ENCODE measurements at places on chromosomes 12 and 14.

GRCh38 chr14:101963656-101964296, 597 bp upstream of the DYNC1H1 start:
- no peak for DNase-seq

GRCh38 chr12:89752341-89752740, 43.7 kb upstream of the ATP2B1 start:
- DNase-seq = no peak

- DNase-seq = no peak
Observed at GRCh38 chr12:53476769-53477209, 22.5 kb downstream of the MAP3K12 start.

DNA sequence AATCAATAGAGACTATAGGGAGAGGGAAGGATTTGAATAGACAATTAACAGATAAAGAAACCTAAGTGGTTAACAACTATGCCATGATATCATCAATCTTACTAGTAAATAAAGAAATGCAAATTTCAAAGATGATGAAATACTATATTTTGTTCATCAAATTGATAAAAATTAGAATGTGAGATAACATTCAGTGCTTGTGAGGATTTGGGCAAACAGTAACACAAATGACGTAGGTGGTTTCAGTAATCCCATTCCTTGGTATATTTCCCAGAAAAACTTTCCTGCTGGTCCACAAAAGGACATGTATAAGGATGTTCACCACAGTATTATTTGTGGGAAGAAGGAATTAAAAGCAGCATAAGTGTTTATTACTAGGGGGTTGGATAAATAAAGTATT, 136.0 kb downstream of the ERC1 start:
- no peak for DNase-seq

DNA sequence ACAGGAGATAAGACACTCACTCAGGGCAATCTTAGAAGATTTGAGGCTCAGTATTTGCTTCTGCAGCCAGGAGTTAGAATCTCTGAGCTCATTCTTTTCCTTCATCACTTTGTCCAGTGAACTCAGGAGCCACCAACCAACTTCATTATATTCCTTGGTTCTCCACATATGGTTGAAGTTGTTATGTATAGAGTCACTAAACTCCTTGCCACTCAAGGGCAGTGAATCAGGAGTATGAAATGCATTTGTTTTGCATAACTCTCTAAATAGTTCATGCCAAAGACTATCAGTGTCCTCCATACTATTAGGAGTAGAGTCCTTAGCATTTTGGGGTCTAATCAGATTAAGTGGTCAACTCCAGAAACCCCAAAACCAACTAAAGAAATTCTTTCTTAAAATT, 150.6 kb downstream of the CCDC59 start:
- no peak for DNase-seq

- no peak for DNase-seq
Observed at GRCh38 chr14:46058964-46059563, 592.5 kb downstream of the RPL10L start.

DNA sequence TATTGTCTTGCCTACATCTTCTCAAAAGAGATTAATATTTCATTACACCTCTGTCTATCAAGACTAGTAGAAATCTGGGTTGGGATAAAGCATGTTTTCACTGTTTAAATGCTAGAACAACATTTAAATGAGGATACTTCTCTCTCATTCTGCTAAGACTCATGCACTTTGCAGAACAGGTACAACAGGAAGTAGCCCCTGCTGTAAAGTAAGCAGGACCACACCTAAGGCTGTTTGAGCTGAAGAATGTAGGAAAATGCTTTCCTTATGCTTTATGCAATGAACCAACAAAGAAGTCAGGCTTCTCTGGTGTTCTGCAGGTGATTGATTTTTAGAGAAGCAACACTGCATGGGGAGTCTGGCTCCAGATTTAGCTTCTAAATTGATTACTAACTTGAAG, 89.4 kb downstream of the PAX9 start:
- DNase-seq = no peak

DNA sequence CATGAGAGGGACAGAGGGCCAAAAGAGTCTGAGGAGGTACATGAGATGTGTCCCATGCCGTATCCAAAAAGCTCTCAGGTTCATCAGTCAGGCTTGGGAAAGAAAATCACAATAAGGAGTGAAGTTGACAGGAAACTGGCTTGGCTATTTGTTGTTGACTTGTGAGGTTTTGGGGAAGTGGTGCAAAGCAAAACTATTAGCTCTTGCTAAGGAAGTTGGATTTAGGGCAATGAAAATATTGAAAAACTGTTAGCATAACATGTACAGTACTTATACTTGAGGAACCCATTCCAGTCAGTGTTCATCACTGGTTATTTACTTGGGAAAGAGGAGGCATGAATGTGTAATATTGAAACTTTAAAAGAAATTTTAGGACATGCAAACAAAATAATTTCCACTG, 145.9 kb downstream of the DUSP6 start:
- DNase-seq = no peak

DNA sequence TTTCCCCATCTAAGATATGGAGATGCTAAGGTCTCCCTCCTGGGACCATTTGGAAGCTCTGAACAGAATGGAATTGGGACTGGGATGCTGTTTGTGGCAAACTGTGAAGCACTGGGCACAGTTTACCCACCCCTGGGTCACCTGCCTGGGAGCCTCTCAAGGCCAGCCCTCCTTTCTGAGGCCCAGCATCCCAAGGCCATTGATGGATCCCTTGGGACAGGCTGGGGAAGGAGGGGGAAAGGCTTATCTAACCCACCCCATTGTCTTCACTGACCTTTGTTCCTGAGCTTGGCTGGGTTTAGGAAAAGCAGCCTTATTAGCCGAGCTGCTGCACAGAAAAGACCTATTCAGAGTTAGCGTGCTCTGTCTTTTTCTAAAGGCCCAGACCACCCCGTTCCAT, 5.2 kb downstream of the CCDC85C start:
- no peak for DNase-seq

DNA sequence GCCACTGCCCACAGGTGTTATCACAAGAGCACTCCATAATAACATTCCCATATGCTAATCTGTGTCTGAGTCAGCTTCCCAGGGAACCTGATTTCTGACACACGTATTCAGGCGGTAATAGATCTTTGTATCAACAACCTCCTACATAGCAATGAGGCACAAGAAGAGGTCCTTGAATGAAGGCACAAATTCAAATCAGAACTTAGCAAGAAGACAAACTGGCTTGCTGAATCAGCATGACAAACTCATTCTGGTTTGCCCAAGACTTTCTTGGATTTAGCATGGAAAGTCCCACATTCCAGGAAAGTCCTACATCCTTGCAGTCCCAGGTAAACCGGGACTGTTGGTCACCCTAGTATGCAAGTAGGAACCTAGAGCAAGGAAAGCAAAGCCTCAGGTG, 33.9 kb upstream of the RNU6-7 start:
- DNase-seq = no peak

- DNase-seq = no peak
Observed at GRCh38 chr14:103398427-103399195, 13.4 kb downstream of the MARK3 start.

- no peak for DNase-seq
Observed at GRCh38 chr12:114414031-114414865, 8.3 kb upstream of the TBX5 start.

GRCh38 chr12:114945351-114945750, 261.4 kb upstream of the TBX3 start:
- no peak for DNase-seq

DNA sequence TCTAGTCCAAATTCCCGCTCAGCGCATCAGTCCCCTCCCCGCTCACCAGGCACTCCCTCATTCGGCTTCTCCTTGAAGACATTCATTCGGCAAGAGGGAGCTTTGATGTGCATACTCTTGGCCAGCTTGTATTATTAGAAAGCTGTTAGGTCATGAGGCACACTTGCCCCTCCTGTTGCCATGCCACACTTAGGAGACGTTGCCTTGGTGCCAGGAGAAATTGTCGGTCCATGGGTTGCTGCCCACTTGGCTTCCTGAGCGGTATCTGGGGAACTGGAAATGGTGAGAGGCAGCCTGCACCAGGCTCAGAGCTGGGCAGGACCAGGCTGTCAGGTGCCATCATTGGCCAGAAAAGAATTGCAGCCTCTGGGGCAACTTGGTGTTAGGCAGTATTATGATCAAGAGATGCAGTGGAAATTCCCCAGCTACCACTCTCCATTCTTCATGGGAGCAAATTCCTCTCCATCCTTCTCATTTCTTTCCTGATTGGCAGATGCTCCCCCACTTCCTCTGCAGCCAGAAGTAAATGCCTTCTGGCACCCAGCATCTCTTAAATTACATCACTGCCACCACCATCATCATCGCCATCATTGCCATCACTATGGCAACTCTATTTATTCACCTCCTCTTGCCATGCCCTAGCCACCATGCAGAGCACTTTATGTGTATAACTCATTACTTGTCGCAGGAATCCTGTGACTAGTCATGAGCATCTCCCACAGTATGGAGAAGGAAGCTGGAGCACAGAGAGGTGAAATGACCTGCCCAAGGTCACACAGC, 12.4 kb downstream of the CABP1 start:
- no peak for DNase-seq
